ENCODE measurements at places on chromosomes 3 and 15.

DNA sequence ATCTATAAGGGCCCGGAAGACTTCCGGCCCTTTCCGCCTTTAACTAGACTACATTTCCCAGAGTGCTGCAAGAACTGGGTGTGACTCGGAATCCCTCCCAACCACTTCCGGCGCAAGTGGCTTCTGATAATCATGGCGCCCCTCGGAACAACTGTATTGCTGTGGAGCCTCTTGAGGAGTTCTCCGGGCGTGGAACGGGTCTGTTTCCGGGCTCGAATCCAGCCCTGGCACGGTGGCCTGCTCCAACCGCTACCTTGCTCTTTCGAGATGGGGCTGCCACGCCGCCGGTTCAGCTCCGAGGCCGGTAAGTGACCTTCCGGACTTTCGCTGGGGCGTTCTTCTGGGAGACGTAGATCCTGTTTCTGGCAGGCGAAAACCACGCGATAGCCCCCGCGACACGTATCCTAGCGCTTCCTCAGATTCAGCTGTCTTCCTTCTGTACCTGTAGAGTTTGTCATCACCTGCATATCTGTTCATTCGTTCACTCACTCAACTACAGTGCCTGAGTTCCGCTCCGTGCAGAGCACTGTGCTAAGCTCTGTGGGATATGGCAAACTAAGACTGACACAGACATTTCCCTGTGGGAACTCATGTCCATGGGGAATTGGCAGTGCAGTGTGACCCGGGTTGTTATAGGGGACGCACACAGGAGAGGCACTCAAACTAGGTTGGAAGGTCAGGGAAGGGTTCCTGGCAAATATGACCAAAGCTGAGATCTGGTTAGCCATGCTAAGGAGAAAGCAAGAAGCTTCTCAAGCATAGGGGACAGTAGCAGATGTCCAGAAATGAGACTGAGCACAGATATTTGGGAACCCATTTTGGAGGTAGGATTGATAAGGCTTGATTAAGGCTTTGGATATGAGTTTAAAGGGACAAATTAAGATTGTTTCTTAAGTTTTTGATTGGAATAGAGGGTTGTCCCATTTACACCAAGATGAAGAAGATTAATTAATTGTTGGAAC, at the start of gene MRPS22:
Gene MRPS22 (plus strand): TSS at position 126 of the 962 bp plus-strand sequence. CDS start 7 bp downstream, at position 133.
- peak; percentile 69 for DNase-seq

GRCh38 chr3:33612607-33613006, 105.4 kb downstream of the CLASP2 start:
- no peak for DNase-seq

DNA sequence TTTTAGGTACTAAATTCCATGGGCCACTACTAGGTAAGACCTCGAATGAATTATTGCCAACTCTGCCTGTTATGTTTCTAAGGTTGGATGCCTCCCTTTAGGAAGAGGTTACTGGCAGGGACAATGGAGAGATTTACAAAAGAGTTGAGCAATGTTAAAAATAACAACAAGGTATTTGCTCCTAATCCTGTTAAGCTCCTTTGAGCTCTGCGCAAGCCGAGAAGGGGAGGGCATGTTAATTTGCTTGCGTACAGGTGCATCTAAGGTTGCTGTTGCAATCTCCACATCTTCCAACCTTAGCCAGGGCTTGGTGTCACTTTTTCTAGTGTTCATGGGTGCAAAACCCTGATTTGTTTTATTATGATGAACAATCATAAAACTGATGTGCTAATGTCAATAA, 161.5 kb upstream of the TPM1 start:
- no peak for DNase-seq

- DNase-seq = no peak
Observed at GRCh38 chr3:176587089-176587488, 610.2 kb downstream of the TBL1XR1 start.

GRCh38 chr3:116057400-116058006, 387.8 kb downstream of the LSAMP start:
- no peak for DNase-seq

- DNase-seq = no peak
Observed at GRCh38 chr3:71543371-71544016, 40.0 kb downstream of the FOXP1 start.

DNA sequence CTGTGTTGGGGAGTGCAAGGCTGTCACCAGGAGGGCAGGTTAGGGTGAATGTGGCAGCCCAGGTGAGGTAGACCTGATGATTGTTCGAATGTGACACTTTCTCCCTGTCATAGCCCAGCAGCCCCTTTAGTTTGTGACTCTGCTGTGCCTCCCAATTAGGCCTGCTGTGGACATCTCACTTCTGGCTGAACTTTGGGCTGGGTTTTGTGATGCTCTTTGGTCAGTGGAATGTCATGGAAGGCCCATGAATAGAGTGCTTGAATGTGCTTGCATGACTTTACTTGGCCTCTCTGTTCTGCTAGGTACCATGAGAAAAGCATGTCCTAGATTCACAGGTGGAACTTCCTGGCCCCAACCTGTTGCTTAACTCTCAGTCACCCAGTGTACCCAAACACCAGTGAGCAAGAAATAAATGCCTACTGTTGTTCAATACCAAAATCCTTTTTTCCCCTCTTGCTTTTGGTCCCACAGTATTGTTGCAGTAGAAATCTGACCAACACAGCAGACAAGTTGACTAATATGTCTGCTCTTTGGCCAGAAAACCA, 249.7 kb downstream of the PTPRG start:
- DNase-seq = no peak

GRCh38 chr3:105688821-105689220, 180.0 kb downstream of the CBLB start:
- DNase-seq = no peak

DNA sequence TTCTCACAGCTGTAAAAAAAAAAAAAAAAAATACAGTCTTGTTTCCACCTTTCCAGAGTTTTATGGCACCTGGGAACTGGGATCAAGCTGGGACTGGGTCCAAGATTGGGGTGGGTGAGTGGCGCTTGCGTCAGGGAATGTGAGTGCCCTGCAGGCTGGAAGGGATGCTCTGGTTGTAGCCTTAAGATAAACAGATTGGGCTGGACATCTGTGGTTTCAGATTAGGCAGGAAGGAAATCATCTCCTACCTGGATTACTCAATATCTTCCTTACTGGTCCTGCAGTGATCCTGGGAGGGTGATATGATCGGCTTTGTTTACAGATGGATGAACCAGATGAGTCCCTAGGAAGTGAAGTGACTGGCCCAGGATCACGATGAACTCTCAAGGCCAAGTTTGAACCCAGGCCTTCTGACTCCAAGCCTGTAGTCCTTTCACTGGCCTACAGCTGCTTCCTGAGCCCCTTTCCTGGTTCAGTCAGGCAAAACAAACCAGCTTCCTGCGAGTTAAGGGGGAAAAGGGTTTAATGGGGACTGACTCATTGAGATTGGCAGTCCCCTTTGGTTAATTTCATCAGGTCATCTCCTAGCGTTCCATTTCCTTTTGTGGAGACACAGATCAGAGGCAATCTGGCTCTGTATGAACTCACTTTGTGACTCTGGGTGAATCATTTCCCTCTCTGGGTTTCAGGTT, 179.8 kb downstream of the THSD4 start:
- peak; percentile 98 for DNase-seq

- no peak for DNase-seq
Observed at GRCh38 chr3:99388780-99389179, 249.6 kb upstream of the COL8A1 start.

- DNase-seq = no peak
Observed at GRCh38 chr15:98567951-98568350, 80.4 kb upstream of the IGF1R start.

GRCh38 chr15:101407966-101408775, 81.3 kb downstream of the PCSK6 start:
- DNase-seq = no peak

DNA sequence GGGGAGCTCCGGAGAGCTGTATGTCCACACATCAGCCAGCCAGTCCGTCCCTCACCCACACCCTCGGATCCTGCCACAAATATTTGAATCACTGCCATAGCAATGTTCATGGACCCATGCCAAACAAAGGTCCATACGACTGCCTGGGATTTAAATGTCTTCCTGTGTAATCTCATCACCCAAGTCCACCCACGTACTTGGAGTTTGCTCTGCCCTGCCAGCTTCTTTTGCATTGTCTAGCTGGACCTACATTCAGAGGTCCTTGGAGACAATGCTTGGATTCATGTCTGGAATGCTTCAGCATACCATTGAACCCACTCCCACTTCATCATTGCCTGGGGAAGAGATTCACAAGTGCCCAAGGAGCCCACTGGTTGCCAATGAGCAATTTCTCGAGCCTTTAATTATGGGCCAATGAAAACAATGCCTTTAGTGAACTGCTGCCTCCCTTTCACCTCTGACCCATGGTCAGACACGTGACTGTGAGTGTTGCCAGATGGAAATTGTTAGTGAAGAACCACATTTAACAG, 90.4 kb upstream of the PHLDB2 start:
- DNase-seq = peak; percentile 35

GRCh38 chr3:57382933-57383332, 90.4 kb upstream of the ASB14 start:
- DNase-seq = no peak

GRCh38 chr3:89533275-89533674, 425.9 kb downstream of the EPHA3 start:
- DNase-seq = no peak

DNA sequence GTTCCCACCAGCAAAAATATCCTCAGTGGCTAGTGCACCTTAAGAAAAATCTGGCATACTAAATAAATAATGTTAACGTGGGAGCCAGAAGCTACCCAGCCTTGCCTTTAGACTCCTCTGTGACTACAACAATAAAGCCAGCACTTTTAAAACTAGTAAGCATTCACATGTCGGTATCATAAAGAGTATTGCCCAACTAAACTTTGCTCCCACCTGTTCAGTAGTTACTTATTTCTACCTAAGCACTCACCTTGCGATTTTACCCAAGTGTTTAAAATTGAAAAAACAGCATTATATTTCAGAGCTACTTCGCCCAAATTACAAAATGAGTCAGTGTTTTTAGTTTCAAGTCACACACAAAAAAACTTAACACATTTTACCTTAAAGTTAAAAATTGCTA, 12.8 kb downstream of the ALDH1L1 start:
- no peak for DNase-seq

GRCh38 chr3:51311055-51311454, 74.0 kb upstream of the MANF start:
- peak; percentile 3 for DNase-seq

GRCh38 chr3:152302521-152303021, 33.8 kb downstream of the MBNL1 start:
- DNase-seq = peak; percentile 88

DNA sequence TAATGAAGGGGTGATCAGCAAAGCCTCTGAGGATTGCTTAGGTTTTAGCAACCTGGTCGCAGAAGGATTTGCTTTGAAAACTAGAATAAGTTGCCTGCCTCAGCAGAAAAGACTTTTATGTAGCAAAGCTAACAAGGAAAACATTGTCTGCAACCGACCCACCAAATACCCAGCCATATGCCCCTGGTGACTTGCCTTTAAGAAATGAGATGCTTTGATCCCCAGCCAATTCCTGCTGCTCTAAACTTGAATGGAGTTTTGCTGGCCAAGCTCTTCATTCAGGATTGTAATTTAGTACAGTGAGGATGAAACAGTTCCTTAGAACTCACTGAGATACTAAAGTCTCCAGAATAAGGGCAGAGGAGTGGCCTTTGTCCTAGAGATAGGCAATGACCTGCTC, 139.8 kb upstream of the PROK2 start:
- DNase-seq = no peak

DNA sequence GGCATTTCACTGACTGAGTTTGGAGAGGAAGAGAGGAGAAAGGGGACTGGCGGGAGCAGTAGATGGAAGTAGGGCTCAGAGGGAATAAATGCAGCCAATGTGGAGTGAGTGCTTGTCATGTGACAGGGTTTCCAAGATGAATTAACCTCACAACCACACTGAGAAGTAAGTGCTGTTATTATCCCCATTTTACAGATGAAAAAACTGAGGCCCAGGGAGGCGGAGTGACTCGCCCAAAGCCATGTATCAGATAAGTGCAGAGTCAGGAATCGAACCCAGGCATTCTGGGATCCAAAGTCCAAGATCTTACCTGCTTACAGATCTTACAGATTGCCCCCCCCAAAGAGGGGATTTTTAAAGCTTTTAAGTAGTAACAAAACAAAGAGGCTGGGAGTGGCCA, 207.2 kb downstream of the SHQ1 start:
- no peak for DNase-seq

DNA sequence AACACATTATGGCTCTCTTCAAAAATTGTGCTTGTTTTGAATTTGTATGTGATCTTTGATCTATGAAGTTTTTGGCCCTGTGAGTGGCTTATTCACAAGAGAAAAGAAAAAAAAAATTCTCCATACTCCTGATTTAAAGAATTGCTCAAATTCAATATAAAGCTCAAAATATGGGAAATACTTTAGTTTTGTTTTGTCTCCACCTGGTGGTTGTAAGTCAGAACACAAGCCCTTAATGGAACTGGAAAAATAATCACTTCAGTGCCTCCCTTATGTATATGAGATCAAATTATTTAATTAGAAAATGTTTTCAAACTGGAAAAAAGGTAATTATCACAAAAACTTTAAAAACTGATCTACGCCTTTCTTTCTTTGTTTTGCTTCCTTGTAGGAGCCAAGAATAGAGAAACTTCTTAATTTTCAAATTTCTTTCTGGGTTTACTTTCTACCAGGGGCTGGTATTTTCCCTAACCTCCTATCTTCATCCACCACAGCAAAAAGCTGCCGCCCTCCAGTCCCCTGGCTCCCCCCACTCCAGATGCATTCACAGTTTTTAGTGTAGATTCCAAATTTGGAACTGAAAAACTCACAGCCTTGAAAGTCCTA, 50.6 kb downstream of the SERP1 start:
- peak; percentile 28 for DNase-seq

- no peak for DNase-seq
Observed at GRCh38 chr15:29225534-29226234, 43.9 kb downstream of the NSMCE3 start.

- DNase-seq = no peak
Observed at GRCh38 chr3:50830451-50830850, 155.7 kb downstream of the DOCK3 start.

GRCh38 chr15:94844538-94845389, 613.4 kb downstream of the MCTP2 start:
- DNase-seq = no peak

DNA sequence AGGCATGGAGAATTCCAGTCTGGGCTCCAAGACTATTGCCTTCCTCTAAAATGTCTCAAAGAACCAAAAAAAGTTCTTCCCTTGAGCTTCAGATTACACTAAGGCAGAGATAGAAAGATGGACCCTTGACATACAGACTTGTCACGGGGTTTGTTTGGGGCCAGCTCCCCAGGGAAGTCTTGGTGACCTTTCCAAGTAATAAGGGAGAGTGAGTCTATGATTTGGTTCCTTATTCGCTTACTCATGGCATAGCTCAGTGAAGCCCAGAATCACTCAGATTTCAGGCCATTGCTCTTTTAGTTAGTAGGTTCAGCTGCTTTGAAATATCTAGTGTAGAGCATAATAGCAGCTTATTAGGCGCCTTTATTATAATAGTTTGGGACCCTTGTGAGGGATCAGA, 90.3 kb downstream of the PLCL2 start:
- DNase-seq = no peak
